ENCODE measurements at places on chromosomes 5 and 9.

GRCh38 chr5:45609661-45610060 is 86.5 kb downstream of the HCN1 start:
- DNase-seq = no peak

DNA sequence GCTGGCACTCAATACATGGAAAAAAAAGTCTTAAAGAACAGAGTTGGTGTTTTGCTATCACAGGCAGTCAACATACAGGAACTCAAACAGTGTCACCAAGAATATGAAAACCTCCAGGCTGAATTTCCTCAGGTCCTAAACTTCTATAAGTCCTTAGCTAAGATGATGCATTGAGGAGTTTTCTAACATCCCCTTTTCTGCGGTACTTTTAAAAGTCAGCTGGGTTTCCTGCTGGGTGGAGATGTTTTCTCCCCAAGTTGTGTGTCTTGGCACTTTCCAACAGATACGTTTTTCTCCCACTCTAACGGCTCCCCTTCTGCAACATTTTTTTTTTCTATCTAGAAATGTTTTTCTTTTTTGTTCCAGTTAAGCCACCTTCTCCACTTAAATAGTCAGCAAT is 244.8 kb upstream of the HAPLN1 start:
- DNase-seq = no peak

- DNase-seq = no peak
These were observed 45.6 kb upstream of the IER5L start for GRCh38 chr9:129223551-129224208.

DNA sequence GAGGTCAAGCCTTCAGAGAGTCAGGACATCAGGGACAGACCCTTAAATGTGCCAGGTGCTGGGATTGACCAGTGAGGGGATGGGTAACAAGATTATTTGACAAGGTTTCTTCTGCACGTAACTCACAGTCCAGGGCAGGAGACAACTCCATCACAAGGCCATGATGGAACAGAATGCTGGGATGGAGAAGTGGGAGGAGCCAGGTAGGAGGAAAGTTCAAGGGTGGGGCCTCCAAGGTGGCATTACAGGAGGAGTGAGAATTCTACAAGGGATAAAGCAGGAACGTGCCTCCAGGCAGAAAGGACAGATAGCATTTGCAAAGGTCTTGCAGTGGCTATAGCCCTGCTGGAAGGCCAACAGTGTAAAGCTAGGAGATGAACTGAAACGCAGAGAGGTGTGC is 102.2 kb downstream of the FGF18 start:
- no peak for DNase-seq

DNA sequence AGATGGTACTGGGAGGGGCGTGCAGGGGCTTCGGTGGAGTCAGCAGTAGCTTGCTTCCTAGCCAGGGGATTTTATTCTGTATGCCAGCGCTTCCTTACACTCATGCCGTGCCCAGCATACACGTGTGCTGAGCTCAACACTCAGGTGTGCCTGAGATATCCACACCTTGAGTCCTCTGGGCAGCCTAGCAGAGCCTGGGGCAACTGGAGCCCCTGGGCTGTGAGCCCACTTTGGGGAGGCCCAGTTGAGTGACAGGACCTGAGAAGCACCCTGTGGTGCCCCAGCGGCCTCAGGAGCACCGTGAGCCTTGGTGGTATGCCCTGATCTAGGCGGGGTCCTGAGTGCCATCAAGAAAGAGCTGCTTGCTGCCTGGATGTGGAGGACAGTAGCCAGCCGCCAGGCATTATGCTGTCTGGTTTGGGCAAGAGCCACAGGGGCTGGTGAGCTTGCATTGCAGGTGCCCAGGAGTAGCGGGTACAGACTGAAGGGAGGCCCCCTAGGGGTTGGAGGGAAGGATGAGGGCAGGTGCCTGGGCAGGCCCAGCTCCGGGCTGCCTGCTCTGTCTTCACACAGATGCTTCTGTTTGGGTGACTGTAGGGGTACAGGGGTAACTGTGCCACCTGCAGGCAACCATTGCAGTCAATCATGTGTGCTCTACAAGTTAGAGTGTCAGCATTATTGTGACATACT is 42.9 kb downstream of the BNIP1 start:
- no peak for DNase-seq

DNA sequence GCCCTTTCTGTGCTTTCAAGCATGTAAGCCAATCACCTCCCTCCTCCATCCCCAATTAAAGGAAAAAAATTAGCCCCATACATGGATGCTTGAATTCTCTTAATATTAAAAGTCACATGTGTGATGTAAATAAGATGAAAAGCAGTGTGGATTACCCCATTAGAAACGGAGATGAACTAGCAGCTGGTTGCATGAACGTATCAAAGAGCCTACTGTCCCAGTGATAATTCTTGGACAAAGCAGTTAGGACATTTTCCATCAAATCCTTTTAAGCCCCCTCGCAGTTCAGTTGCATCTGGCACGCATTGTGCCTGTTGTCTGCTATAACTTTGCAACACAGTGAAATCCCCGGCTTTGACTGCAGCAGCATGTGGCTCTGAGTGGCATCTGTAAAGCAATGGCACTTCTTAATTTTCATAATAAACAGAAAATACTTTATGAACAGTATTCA is 285.6 kb downstream of the FBXL7 start:
- no peak for DNase-seq

DNA sequence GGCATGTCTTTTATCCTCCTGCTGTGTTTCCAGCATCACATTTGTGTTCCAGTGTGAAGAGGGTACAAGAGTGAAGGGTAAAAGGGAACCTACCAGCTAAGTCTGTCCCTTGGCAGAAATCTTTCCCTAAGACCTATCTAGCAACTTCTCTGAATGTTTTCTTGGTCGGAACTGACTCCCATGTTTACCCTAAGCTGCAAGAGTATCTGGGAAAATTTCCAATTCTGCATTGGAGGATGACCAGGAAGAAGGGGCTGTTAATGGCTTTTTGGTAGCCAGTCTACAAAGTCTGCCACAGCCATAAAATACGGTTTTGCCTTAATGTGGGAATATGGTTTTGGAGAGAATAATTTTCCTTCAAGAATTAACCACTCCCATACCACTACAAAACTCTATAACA is 75.1 kb downstream of the MAST4 start:
- no peak for DNase-seq
